NCI-H2107 (cell line): ENCODE measurements at places on chromosomes 2 and 18.

- no peak for DNase-seq
These were observed 25.9 kb downstream of the ROCK1 start for GRCh38 chr18:21085579-21086166.

- DNase-seq = no peak
These were observed 171.3 kb downstream of the TWIST2 start for GRCh38 chr2:239019183-239019581.

DNA sequence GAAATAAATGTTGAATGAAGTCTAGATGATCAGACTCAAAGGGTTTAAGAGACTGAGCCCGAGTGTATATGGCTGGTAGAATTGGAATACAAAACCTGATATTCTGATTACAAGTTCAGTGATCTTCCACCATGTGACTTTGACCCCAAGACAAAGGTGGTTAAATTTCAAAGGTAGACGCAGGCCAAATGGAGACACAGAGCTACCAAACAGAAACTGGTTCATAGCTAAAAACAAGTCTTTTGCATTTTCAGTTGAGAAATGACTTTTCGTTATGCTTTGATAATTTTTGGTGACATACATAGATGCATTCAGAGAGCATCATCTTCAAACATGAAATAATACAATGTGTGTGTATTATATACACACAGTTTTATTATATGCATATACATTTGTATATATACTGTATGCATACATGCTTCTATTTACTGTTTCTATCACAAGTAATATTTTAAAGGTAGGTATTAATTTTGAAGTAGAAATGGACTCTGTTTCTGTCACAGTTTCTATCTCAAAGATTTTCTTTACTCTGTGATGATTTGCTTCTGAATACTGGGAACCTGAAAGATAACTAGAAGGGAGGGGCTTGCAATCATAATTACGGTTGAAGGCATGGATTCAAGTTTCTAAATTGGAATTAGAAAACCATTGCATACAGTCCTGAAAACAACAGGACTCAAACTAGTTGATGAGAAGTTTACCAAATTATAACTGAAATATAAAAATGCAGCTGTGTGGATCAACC, 142.3 kb downstream of the ABCA12 start:
- DNase-seq = no peak

GRCh38 chr18:23228102-23229061, 93.1 kb downstream of the CABLES1 start:
- no peak for DNase-seq

- no peak for DNase-seq
These were observed 52.1 kb downstream of the BOLA3 start for GRCh38 chr2:74095632-74096031.

GRCh38 chr2:176142281-176142680, 9.1 kb upstream of the HOXD4 start:
- DNase-seq = no peak

GRCh38 chr2:176270100-176270750, 983 bp downstream of the MTX2 start:
- DNase-seq = no peak

GRCh38 chr2:175003875-175004729, 1.1 kb downstream of the CHN1 start:
- DNase-seq = no peak

GRCh38 chr2:129761569-129762021, 217.9 kb upstream of the RAB6C start:
- DNase-seq = no peak

DNA sequence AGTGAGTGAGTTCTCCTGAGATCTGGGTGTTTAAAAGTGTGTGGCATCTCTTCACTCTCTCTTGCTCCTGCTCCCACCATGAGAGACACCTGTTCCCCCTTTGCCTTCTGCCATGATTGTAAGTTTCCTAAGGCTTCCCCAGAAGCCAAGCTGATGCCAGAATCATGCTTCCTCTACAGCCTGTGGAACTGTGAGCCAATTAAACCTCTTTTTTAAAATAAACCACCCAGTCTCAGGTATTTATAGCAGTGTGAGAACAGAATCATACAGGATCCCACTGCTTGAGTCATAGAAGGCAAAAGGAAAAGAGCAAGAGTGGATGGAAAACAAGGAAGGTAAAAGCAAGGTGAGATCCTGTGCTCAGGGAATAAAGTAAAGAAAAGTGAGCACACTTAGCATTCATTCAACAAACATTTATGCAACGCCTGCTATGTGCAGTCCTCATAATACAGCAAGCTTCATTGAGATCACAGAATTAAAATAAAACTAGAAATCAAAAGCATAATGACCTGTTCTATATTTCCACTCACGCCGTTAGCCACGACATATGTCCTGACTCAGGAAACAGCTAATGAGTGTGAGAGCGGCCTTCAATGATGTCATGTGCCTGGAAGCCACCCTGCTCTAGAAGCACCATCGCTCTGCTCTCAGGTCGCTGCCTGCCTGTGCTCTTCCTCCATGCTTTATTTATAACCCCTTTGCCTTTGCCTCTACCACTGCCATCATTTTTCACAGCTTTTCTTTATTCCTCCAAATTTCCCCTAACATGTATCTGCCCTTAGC, 11.3 kb upstream of the COPS8 start:
- DNase-seq = no peak

GRCh38 chr2:204234879-204235278, 298.3 kb downstream of the ICOS start:
- no peak for DNase-seq

GRCh38 chr2:151575338-151575737, 158.9 kb downstream of the NEB start:
- no peak for DNase-seq

DNA sequence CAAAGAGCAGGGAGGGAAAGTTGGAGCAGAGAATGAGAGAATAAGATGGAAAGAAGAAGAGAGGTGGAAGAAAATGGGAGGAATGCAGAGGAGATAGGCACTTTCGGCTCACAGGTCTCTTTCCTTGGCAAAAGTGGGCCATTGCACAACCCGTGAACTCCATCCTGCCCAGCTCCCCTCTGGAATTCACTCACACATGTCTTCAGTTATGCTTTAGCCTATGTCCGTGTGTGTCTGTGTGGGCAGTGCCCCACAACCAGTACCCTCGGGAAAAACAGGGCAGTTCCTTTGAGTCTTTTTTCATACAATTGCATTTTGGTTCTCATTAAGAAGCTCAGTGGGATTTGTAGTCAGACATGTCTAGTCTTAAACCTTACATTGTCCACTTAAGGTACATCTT, 34.5 kb downstream of the DTNA start:
- no peak for DNase-seq

GRCh38 chr2:109510136-109511028, 103.4 kb downstream of the SEPTIN10 start:
- peak; percentile 44 for DNase-seq

DNA sequence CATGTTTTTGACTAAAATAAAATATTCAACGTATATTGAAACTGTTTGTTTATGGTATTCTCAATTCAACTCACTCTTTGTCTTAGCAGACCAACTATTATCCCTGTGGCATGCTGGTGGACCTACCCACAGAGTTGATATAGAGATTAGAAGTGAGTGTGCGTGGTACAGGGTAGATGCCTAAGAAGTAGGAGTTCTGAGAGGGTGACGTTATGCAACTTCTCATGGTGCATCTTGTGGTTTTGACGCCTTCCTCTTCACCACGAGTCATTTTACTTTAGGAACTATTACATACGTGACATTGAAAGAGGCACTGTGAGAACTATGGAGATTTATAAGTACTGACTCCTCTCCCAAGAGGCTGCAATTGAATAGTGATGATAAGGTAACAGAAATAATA, 26.6 kb upstream of the NAPG start:
- no peak for DNase-seq
